ENCODE measurements at places on chromosomes 5 and 9.
A peak's percentile ranks its signal among the peaks of the same experiment; 100 is the strongest.

DNA sequence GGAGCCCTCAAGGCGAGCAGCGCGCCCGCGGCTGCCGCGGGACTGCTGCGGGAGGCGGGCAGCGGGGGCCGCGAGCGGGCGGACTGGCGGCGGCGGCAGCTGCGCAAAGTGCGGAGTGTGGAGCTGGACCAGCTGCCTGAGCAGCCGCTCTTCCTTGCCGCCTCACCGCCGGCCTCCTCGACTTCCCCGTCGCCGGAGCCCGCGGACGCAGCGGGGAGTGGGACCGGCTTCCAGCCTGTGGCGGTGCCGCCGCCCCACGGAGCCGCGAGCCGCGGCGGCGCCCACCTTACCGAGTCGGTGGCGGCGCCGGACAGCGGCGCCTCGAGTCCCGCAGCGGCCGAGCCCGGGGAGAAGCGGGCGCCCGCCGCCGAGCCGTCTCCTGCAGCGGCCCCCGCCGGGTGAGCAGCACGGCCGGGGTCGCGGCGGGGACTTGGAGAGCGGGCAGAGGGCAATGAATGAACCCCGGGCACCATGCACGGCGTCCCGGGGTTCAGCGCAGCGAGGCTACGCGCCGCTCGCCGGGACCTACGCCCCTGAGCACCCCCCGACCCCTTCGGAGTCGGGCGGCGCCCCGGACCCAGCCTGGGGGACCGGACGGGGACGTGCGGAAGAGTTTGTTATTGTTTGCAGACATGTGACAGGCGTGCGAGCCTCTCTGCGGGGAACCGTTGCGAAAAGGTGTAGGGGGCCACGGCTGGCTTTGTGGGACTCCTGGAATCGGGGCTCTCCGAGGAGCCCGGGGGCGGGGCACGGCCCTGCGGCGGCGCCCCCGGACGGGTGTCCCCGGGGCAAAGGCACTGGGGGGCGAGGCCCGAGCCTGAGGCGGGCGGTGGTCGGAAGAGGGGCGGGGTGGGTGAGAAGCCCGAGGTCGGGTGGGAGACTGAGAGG is 553 bp downstream of the MAP3K1 start:
- DNase-seq = no peak

GRCh38 chr9:21455320-21455719 is 15.1 kb downstream of the IFNA1 start:
- DNase-seq = peak; percentile 51

GRCh38 chr5:102718819-102719218 is 36.3 kb upstream of the PAM start:
- no peak for DNase-seq

GRCh38 chr9:121765021-121765950 is 113.9 kb downstream of the DAB2IP start:
- DNase-seq = no peak

- DNase-seq = no peak
Observed at GRCh38 chr5:377326-377981, 55.9 kb downstream of the AHRR start.

- DNase-seq = no peak
Observed at GRCh38 chr5:138936-139335, 47.0 kb downstream of the PLEKHG4B start.

DNA sequence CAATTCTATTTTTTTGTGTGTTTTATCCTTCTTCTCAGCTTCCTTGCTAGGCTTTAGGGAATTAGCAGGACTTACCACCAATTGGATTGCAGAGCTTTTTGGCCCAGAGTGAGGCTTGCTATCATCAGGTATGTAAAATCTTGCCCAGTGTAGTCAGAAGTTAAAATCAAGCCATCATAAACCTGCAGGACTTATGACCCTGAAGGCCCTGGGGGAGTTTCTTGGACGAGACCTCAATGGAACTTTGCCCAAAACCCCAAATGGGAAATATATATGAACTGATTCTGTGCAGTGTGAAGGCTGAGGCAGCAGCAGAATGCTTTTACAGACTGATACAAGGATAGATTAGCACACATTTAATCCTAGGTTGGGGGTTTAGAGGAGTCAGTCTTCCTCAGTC is 287.0 kb downstream of the SH3GL2 start:
- DNase-seq = no peak

DNA sequence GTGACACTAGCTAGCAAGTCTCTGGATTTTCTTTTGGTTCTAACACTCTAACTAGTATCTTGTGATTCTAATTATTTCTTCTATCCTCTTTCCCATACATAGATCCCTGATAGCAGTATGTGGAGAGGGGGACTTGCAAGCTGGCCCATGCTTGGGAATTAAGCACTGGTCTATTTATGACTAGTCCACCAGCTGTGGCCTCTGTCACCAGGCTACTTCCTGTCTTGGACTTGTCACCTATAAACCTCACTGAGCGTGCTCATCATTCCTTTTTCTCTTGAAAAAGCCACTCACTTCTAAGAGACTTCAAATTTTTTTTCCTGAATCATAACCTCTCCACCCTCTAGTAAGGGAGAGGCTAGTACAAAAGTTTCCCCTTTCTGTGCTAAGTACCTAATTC is 32.3 kb upstream of the MAMDC2 start:
- DNase-seq = no peak

DNA sequence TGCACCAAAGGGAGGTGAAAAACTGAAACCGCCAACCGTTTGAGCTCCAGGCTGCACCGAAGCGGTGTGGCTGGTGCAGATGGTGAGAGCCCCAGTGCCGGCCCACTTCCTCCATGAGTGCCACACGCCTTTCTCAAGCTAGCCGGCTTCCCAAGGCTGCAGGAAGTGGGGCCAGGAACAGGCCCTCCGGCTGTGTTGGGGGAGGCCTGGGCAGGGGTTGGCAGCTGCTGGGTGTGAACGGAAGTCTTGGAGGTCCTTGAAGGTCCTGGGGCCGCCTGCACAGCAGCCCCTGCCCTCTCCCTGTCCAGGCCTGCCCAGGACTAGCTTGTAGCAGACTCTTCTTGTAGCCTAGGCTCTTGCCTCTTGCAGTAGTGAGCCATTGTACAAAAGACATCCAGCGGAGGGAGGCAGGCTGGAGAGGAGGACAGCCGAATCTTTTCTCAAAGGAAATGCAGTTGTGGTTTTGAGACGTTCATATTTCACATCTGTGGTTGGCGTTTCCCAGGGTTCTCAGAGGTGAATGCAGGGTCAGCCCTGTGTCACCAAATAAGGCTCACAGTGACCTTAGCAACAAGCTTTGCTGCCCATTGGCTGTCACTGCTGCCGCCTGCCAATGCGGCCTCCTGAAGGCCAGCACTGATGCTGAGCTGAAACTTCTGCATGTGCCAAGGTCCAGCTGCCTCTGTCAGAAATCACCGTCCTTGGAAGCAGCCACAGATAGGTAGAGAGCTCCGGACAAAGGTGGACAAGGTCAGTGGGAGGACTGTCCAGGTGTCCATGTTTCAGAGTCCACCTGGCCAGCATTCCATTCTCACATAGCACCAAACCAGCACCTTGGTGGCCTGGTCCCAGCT is 23.9 kb downstream of the IRF1 start:
- DNase-seq = peak; percentile 71

- DNase-seq = no peak
Observed at GRCh38 chr9:84499969-84500582, 159.5 kb upstream of the SLC28A3 start.

DNA sequence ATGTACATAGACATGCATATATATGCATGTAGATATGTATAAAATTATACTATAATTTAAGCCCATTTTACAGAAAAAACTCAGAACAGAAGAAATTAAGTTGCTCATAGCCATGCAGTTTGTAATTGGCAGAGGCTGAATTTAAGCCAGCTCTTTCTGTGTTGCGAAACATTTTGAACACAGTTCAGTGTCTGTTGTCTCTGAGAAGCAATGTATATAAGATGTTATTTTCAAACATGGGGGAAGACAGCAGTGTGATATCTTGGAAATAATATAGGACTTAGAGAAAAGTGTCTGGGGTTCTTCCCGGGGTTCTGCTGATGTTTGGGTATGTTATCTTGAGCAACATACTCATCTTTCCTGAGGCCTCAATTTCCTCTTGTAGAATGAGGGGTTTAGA is 37.6 kb downstream of the SVEP1 start:
- no peak for DNase-seq

DNA sequence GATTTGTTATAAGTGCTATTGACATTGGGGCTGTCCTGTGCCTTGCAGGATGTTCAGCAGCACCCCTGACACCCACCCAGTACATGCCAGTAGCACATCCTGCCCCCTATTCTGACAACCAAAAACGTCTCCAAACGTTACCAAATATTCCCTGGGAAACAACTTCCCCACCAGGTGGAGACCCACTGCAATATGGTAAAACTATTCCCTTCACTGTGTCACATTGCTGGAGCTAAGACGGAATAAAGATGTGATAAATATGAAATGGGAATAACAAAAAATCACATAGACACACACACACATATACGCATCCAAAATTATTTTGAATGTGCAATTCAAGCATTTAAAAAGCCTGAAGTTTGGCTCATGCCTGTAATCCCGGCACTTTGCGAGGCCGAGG is 874.3 kb upstream of the DMAC1 start:
- no peak for DNase-seq

DNA sequence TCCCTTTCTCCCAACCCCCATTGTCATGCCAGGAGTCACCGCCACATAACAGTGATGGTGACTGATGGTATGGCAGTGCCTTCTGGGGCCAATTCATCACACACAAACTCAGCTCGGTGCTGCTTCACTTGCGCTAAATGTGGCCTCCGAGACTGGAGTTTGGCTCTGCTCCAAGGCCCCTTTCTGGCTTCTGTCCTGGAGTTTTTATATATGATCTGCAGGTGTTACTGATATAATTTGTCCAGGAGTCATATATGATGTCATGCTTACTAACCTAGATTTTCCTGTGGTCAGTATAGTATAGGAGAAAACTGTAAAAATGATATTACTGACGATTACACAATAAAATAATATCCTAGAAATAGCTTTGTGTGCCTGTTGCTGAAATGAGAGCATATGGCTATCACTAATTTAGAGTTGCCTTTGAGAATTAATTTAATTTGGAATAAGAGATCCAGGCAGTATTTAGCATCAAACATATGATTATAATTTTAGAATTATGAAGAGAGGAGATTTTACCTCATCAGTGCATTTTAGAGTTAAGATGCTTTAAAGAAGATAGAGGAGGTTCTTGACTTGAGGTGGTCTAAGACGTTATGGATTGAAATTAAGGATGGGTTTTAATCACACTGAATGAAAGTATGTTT is 334.1 kb upstream of the CD180 start:
- DNase-seq = no peak

- no peak for DNase-seq
Observed at GRCh38 chr5:1200495-1201326, 684 bp upstream of the SLC6A19 start.

- DNase-seq = no peak
Observed at GRCh38 chr5:154086146-154086545, 47.4 kb downstream of the MFAP3 start.

GRCh38 chr5:122300374-122300773 is 11.7 kb upstream of the SNCAIP start:
- no peak for DNase-seq

- DNase-seq = no peak
Observed at GRCh38 chr9:120151806-120152205, 428.2 kb downstream of the CDK5RAP2 start.

GRCh38 chr5:127863610-127864395 is 160.6 kb downstream of the CCDC192 start:
- DNase-seq = no peak

DNA sequence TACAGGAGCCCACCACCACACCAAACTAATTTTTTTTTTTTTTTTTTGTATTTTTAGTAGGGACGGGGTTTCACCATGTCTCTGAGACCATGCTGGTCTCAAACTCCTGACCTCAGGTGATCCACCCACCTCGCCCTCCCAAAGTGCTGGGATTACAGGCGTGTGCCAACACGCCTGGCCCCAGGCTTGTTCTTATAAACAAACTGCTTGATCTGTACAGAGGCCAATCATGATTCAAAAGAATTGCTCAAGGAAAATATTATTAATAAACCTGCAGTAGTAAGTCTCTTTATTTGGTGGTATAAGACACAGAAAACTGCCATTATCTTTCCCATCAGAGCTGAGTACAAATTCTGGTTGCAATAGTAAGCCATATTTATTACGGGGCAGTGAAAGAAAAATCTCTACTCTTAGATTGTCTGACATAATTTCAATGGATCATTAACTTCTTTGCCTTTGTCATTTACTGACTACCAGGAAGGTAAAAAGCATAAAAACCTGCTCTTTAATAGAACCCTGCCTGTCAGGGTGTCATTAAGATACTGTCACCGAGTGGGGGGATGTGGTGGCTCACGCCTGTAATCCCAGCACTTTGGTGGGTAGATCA is 33.3 kb downstream of the RASEF start:
- DNase-seq = no peak

DNA sequence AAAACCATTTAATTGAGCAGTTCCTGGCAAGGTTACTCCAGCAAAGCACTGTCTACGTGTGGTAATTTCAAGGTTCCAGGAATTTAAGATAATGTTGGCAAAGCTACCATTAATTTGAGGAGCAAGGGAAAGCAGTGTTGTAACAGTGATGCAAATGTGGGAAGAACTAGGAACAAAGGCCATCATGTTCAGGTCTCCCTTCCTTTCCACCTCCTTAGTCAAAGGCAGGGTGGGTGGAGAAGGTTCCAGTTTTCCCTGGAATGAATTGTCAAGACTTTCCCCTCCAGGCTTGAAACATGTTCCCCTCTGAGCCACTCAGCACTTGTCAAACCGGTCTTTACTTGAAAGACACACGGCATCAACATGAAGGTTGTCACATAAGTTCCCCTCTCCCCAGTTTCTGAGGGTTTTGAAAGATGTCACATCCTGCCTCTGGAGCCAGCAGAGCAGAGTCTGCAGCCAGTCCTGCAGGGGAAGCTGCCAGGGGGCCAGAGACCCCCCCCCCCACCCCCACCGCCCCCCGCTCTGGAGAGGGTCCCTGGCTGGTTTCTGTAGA is 226.0 kb downstream of the GAS1 start:
- no peak for DNase-seq

GRCh38 chr5:172525996-172526360 is 71.7 kb upstream of the SH3PXD2B start:
- no peak for DNase-seq

DNA sequence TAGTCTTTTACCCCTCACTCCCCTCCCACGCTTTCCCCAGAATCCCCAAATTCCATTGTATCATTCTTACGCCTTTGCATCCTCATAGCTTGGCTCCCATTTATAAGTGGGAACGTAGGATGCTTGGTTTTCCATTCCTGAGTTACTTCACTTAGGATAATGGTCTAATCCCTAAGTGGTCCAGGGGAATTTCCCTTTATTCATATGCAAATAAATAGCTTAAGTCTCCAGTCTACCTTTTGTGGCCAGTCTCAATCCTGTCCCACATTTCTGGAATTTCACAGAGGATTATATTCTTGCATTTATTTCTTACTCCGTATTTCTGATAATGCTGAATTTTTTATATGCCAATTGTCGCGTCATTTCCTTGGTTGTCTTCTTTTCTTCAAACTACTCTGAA is 245.6 kb upstream of the DAB2 start:
- no peak for DNase-seq

DNA sequence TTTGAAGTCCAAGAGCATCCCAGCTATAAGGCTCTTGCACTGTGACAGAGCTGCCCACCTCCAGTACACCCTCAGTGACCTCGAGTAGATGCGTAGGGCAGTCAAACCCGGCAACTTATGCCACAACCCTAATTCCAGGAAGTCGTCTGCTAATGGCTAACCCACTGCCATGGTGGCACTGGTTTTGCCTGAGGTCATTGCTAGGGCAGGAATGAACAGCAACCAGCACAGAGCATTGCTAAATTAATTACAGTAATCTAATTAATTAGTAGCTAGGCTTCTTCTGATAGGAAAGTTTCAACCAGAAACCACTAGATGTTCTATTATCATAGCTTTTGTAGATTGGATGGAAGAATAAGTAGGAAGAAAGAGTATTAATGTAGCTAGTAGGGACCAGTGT is 122.8 kb downstream of the DPYSL3 start:
- DNase-seq = no peak

GRCh38 chr5:16855485-16855884 is 80.6 kb downstream of the MYO10 start:
- DNase-seq = no peak

Measured in inflammatory macrophage (primary cell).